SIG-M5 (cell line): ENCODE measurements at places on chromosomes 16 and 17.

DNA sequence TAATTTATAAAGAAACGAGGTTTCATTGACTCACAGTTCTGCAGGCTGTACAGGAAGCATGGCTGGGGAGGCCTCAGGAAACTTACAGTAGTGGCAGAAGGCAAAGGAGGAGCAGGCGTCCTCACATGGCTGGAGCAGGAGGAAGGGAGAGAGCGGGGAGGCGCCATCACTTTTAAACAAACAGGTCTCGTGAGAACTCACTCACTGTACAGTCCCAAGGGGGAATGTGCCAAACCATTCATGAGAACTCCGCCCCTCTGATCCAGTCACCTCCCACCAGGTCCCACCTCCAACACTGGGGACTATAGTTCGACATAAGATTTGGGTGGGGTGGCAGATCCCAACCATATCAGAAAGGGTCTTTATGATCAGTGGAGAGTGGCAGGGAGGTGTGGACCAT, 392.4 kb upstream of the TNRC6C start:
- no peak for DNase-seq

DNA sequence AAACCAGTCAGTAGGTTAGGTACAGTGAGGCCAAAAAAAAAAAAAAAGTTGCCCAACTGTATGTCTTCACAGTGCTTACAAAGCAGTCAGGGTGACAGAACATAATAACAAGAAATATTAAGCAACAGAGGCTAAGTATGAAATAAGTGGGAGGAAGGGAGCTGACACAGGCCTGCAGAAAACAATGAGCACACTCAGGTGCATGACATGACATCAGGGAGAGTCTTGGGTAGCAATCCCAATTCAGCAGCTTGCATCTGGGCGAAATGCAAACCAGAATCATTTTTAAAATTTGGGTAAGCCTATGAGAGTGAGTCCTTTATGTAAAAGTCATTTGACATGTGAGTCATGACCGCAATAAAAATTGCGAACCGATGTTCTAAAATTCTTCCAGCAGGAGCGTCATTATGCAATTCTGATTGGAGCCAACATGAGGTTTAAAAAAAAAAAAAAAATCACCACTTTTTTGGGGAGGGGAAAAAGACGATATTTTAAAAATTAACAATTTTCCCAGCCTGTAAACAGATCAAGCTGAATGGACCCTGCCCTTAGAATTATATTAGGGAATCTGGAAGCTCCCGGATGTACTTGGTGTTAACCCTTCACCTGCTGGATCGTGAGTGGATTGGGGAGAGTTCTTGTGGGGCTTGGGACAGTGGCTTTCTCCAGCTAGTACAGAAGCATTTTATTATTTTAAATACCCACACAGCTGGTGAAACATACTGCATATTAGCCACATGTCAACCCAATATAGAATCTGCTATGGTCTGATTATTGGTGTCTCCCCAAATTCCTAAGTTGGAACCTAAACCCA, 127.9 kb downstream of the NPIPB5 start:
- DNase-seq, result no peak

DNA sequence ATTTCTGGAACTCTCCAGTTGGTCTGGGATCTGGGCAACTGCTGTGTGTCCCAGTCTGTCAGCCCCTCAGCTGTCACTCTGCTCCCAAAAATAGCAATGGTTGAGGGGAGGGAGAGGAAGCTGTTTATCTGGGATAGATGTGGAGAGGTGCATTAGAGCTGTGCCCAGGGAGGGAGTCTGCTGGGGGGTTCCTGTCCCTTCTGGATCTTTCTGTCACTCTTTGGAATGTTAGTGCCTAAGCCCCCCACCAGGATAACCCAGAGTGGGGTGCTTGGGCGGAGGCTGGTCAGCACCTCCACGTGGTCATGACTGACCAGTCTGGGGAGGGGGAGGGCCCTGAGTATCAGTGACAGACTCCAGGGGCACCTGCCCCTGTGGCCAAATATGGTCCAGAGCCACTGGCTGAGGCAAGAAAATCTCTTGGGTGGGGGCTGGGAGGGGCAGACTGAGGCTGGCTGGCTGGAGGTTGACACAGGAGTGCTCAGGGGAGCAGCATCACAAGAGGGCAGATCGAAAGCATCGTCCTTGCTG, at the start of gene UNC45B:
UNC45B (plus strand) TSS at position 443 of the 531 bp plus-strand sequence. CDS start 447 bp downstream, outside the sequence.
- no peak for DNase-seq

DNA sequence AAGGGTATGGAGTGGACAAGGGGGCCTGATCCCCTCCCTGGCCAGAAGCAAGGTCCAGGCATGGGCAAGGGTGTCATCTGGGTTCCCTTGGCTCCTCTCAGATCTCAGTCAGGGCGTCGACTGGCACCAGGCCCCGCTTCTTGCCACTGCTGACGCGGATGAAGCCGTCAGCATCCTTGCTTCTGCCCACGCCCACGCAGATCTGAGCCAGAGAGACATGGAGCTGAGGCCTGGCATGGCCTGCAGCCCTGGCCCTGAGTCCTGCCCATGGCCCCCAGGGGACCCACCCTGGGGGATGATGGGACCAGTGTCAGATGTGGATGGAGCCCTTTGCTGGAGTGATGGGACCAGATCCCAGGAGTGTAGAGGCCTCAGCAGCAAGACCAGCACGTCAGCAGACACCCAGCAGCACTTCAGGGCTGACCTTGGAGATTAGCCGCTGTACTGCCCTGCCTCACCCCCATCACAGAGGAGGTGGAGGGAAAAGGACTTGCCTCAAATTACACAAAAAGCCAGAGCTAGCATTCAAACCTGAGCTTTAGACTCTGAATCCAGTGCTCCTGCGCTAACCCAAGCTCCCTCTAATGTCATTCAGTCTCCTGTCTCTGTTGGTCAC, 12.2 kb downstream of the RPL19 start:
- no peak for DNase-seq

GRCh38 chr16:13289515-13289914, 388.1 kb downstream of the SHISA9 start:
- DNase-seq, result no peak

GRCh38 chr17:78525511-78526160, 51.6 kb downstream of the DNAH17 start:
- DNase-seq, result no peak

DNA sequence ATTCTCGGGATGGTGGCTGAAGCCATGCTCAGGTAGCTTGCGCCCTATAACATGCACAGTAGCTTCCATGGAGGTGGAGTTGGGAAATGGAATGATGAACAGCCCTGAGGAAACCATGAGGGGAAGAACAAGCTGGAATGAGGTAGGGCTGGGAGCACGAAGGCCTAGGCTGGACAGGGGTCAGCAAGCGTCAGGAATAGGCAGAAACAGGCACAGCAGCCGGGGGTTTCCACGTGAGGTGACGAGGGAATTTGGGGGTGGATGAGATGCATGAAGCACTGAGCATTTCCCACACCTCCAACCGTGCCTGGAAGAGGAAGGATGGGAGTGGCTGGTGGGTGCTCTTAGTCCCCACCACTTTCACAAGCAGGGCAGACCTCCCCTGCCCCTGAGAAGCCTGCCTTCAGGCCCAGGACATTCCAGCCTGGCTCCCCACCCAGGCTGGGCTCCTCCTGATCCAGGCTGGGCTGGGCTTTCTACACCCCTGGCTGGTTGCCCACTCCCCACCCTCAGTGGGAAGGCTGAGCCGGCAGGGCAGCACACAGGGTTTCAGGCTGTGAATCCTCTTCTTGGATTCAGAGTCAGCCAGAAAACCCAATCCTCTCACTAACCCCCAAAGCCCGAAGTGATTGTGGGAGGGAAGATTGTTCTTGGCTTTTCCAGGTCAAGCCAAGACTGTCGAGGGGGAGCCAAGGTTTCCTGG, 21.9 kb downstream of the PLEKHG4 start:
- DNase-seq, result no peak

- no peak for DNase-seq
These were observed 232.7 kb downstream of the SOX9 start for GRCh38 chr17:72353502-72353901.

DNA sequence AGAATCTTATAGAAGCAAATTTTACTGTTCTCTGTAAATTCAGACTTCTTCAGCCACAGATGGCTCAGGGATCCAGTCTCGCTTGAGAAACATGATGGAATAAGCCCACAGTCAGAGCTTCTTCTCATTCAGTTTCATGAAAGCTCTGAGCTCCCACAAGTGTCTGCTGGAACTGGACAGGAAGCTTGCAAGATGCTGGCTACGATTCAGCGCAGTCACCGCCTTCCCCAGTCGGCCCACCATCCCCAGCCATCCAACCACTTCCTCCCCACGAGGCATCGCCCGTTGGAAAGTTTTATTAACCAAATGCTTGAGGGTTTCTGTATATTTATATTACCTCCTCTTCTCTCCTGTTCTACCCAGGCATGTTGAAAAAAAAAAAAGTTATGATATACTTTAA, 171.7 kb downstream of the ZFHX3 start:
- DNase-seq, result no peak

DNA sequence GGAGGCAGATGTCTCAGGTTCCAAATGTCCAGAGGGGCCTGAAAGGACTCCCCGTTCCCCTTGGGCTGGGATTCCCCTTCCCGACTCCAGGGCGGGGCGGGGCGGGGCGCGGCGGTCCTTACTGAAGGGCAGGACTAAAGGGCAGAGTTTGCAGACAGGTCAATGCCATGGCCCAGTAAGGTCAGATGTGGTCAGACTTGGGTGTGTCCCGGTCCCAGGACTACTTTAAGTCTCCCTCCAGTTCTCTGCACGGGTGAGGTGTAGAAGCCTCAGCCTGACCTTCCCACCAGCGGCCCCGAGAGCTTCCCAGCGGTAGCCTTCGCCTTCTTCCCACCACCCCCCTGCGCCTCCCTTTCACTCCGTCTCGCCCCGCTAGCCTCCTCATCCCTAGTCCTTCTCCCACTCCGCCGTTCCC, 532 bp downstream of the KDM6B start:
- no peak for DNase-seq

DNA sequence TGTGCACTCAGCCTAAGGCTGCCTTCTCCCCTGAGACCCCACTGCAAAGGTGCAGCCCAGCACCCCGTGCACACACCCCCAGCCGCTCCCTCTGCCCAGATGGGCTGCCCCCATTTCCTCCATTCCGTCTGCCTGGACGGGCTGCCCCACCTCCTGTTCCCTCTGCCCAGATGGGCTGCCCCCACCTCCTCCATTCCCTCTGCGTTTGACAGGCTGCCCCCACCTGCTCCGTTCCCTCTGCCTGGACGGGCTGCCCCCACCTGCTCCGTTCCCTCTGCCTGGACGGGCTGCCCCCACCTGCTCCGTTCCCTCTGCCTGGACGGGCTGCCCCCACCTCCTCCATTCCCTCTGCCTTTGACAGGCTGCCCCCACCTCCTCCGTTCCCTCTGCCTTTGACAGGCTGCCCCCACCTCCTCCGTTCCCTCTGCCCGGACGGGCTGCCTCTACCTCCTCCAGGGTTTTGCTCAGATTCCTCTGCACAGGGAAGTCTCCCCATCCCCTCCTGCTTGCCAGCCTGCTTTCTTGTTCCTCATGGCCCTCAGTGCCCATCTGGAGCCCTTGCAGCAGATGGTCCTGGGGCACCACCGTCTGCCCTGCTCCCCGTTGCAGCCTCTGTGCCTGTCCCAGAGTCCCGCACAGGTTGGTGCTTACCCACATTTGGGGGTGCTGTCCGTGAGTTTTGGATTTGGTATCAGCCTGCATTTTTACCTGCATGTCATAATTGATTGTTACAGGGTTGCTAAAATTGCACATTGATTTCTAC, 23.4 kb upstream of the IL17C start:
- no peak for DNase-seq

- DNase-seq, result no peak
These were observed 6.3 kb downstream of the CACNG4 start for GRCh38 chr17:66970797-66971196.

- no peak for DNase-seq
These were observed 208.9 kb upstream of the CHMP6 start for GRCh38 chr17:80782536-80783427.

GRCh38 chr16:84414789-84415326, 46.5 kb downstream of the ATP2C2 start:
- no peak for DNase-seq

GRCh38 chr17:8360260-8360659, 16.2 kb downstream of the KRABD2 start:
- DNase-seq, result no peak

- DNase-seq, result no peak
These were observed 219.3 kb upstream of the GSE1 start for GRCh38 chr16:85393674-85394451.

DNA sequence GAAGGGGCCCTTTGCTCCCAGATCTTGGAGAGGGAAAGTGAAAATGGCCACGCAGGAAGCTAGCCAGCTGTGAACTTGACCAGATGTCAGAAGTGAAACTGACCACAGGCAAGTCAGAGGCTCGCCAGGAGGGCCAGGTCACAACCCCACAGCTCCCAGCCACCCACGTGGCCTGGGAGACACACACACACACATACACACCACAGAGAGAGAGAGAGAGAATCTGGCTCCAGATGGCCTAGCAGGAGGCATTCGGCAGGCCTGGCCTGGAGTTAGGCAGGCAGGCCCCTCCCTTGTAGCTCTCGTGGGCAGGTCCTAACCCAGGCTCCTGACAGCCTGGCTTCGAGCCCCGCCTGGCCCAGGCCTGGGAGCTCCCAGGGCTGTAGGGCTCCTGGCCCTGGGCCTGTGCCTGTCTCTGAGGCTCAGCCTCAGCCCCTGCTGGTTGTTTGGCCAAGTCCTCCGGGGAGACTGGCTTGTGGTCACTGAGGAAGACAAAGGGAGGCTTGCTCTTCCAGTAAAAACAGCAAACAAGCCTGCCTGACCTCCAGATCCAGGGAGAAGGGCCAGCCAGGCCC, 20.2 kb downstream of the NGFR start:
- DNase-seq, result no peak

DNA sequence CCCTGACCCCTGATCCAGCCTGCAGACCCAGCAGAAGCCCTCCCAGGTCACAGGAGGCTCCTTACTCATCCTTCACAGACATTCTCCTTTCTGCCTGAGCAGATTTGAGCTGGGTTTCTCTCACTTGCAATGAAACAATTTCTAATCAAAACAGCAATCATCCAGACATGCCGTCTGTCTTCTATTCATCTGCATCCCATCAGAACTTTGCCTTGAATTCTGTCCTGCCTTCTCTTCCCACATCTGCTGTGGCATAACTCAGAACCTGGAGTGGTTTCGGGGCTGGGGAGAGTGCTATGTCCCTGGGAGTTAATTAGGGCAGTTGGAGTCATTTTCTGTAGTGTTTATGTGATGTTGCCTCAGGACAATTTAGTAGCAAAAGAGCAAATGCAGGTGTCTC, 278.6 kb downstream of the CBLN1 start:
- no peak for DNase-seq
